ENCODE measurements at places on chromosomes 16 and 17.

- DNase-seq, result no peak
These were observed 24.6 kb upstream of the FMNL1 start for GRCh38 chr17:45197108-45197507.

- DNase-seq, result no peak
These were observed 219.5 kb downstream of the NTN1 start for GRCh38 chr17:9240659-9241370.

- DNase-seq, result no peak
These were observed 244.2 kb downstream of the GSG1L start for GRCh38 chr16:27819356-27819755.

DNA sequence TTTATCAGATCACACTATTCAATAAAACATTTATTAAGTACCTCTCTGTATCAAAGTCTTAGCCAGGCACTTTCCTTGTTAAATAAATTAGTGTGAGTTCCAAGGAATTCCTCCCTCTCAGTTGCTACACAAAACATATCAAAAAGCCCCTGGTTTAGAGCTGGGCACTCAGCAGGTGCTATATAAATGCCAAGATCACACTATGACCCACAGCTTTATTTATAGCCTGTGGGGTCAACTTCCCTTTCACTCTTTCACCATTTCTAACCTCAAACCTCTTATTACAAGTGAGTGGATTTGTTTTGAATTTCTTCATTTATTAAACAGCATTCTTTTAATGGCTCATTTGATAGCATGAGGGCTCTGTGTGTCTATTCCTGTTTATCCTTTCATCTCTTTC, 112.6 kb upstream of the MPHOSPH6 start:
- no peak for DNase-seq
